ENCODE measurements at places on chromosomes 13 and 19.

DNA sequence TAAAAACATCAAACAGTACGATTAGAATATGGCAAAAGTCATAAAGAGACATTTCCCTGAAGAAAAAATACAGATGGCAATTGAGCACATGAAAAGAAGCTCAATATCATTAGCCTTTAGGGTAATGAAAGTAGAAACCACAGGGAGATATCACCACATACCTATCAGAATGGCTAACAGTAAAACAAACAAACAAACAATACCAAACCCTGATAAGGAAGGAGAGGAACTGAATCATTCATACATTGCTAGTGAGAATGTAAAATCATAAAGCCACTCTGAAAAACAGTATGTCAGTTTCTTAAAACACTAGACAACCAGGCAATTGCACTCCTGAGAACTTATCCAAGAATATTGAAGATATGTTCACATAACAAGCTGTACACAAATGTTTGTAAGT, 1342.5 kb upstream of the SLC10A2 start:
- DNase-seq, result no peak

DNA sequence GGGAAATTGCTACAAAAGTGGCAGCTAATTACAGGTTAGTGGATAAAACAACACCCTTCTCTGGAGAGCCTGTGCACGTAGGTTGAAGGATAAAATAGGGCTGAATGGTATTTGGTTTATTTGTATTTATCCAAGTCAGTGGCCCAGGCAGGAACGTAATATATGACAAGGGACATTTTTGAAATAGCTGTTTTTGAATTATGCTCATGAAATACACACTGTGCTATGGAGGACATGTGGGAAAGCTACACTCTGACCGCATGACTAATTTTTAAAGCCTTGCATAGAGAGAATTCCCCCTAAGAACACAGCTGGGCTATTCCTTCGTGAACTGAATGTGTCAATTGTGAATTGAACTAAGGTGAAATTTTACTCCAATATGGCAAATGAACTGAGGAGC, 292.1 kb upstream of the MAB21L1 start:
- peak; percentile 84 for DNase-seq

DNA sequence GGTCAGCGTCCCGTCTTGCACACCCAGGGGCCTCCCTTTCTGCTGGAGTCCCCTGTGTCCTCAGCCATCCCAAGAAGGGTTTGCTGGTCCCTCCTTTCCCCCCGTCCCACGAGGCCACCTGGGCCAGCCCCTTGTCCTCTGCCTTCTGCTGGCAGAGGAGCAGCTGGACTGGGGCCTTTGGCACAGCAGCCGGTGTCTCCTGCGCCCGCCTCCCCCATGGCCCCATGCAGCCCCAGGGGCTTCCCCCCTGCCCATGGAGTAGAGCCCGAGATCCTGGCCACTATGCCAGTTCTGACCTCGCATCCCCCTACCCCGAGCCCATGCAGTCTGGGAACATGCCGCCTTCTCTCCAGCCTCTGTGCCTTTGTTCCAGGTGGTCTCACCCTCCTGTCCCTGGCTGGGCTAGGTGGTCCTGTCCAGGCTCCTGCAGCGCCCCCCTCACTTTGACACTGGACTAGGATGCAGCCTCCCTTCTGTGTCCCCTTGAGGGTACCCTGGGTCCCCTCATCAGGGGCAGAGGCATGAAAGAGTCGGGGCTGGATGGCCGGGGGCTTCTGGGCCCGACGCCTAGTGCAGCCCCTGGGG, 5.7 kb upstream of the GARIN5A start:
- no peak for DNase-seq

DNA sequence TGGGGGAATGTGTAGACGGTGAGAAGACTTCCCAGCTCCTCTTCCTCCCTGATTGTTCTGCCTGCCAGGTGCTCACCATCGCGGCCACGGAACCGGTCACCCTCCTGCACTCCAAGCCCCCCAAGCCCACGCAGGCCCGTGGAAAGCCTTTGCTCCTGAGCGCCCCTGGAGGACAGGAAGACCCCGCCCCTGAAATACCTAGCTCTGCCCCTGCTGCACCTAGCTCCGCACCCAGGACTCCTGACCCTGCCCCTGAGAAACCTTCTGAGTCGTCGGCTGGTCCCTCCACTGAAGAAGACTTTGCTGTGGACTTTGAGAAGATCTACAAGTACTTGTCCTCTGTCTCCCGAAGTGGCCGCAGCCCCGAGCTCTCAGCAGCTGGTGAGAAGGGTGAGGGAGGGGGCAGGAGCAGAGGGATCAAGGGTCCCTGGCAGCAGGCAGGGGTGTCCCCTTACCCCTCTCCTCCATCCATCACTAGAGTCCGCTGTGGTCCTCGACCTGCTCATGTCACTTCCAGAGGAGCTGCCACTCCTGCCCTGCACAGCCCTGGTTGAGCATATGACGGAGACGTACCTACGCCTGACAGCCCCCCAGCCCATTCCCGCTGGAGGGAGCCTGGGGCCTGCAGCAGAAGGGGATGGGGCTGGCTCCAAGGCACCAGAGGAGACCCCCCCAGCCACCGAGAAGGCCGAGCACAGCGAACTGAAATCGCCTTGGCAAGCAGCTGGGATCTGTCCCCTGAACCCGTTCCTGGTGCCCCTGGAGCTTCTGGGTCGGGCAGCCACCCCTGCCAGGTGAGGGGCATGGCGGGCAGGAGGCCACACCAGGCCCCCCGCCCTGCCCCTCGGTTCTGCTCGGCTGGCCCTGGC, 2.1 kb downstream of the SNAPC2 start:
- no peak for DNase-seq

- no peak for DNase-seq
These were observed 30.7 kb downstream of the PBX4 start for GRCh38 chr19:19587771-19588170.

DNA sequence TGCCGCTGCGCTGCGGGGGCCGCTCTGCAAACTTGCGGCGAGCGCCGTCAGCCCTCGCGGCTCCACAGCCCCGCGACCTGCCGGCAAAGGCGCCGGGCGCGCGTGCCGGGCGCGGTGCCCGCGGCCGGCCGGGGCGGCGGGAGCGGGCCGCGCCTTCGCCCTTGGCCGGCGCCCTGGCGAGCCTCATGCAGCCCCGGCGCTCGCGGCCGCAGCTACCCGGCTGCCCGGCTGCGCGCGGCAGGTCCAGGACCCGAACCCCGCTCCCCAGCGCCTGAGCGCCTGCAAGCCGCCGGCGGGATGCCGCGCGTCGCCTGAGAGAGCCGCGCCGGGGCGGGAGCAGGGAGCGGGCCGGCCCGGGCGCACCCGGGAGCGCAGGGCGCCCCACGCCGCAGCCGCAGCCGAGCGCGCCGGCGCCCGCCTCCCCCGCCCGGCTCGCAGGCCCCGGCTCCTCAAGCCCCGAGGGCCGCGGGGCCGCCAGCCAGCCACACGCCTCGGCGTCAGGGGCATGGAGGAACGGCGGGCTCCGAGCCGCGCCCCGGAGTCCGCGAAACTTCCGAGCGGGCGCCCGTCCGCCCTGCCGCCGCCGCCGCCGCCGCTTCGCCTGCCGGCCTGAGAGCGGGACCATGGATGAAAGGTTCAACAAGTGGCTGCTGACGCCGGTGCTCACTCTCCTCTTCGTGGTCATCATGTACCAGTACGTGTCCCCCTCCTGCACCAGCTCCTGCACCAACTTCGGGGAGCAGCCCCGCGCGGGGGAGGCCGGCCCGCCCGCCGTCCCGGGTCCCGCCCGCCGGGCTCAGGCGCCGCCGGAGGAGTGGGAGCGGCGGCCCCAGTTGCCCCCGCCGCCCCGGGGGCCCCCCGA, 564 bp downstream of the HS6ST3 start:
- DNase-seq, result peak; percentile 20

DNA sequence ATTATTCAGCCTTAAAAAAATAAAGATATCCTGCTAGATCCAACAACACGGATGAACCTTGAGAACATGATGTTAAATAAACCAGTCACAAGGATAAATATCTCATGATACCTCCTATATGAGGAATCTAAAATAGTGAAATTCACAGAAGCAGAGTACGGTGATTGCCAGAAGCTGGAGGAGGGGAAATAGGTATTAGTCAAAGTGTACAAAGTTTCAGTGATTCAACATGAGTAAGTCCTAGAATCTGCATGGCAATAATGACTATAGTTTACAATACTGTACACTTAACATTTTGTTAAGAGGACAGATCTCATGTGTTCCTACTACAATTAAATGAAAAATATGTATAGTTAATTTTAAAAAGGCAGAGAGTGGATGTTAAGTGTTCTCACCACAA, 206.6 kb upstream of the SLC10A2 start:
- DNase-seq, result no peak

- DNase-seq, result no peak
These were observed 119.3 kb upstream of the GJB6 start for GRCh38 chr13:20351281-20352022.

DNA sequence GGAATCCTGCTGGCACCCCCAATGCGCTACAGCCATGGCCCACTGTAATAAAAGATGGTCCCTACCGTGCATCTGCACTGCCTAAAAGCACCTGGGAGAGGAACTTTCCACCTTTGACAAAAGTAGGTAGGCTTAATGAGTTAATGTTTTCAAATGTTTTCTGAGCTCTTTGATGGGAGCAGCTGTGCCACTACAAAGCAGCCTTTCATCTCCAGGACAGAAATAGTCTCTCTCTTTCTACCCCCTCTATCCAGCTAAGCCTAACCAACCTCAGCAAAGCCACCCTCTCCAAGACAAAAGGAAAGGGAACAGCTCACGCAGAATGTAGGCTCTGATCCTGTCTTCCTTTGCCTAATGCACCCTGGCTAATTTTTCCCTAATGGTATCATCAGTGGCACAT, 560.2 kb downstream of the UQCRFS1 start:
- DNase-seq, result no peak

DNA sequence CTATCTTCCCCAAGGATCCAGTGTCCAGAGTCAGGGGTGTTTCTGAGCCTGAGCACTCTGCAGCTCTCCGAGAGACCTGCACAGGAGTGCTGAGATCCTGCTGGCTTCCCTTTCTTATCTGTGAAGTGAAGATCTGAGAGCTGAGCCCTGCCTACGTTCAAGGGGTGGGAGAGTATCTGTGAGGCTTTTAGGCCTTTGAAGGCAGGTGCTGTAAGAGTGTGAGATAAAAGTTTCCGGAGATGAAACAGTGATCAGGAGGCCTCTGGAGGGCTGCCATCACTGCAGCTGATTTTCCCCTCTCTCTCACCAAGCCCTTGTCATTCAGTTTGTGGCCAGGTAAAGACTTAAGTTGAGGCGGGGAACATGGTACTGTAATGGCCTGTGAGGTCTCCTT, 83.1 kb downstream of the AKAP11 start:
- no peak for DNase-seq

GRCh38 chr13:41401366-41401765, 56.0 kb upstream of the RGCC start:
- no peak for DNase-seq

GRCh38 chr13:35477386-35477946, 977 bp upstream of the MAB21L1 start:
- DNase-seq, result no peak

DNA sequence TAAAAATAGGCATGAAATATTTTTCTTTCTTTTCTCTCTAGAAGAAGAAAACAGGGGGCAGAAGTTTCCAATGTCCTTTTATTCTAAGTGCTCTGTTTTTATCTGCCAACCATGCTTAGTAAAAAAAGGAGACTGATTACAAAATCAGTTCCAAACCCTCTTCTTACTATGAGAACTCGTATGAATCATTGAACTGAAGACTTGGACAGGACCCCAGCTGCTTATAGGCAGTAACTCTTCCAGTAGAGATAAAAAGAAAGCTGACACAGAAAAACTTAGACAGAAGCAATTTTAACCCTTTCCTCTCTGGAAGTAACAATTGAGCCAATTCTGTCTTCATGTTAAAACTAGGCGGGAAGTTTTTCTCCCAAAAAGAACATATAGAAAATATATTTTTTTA, 24.5 kb upstream of the FREM2 start:
- DNase-seq, result peak; percentile 77

DNA sequence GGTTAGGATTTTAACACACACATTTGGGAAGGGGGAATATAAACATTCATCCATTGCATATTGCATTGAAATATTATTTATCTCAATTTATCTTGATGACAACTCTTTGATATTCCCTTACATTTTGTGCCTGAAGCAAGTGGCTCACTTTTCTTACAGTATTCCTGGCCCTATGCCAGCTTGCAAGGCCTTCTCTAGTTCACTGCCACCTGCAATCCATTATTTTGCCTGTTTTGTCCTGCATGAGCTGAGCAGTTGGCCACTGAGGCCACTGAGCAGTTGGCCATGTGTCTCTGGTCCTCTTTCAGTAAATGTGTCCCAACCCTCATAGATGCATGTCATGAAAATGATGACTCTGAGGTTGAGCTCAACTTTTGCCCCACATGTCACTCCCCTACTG, 49.8 kb downstream of the CBY2 start:
- DNase-seq, result no peak

DNA sequence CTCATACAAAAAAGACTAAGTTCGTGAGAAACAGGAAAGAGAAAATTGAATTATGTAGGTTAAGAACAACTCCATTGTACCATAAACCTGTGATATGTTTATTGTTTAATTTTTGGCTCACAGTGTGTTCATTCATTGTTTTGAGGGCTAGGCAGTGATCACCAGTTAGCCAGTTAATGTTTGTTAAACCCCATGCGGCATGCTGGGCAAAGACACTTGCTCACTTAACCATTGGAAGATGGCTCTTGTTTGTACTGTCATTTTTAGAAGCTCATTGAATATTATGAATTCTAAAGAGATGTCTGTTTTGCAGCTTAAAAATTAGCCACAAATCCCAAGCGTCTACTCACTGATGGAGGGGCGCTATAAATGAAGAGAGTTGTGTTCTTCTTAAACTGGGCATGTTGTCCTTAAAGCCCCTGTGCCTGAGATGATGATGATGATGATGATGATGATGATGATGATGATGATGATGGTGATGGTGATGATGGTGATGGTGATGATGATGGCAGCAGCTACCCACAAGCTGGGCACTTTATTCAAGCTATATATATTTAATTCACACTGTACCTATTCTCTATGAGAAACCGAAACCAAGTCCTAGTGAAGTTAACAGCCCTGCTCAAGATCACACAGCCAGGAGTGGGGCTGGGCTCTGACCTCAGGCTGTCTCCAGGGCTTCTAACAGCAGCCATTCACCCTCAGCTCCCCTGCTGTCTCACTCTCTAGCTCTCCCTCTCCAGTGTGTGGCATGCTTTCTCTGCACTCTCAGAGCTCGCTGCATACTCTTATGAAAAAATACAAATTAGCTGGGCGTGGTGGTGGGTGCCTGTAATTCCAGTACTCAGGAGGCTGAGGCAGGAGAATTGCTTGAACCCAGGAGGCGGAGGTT, 169.1 kb downstream of the SHISA2 start:
- DNase-seq, result no peak

GRCh38 chr13:51585696-51586095, 1.4 kb downstream of the WDFY2 start:
- DNase-seq, result no peak

GRCh38 chr19:51822325-51822724, 27.4 kb downstream of the FPR3 start:
- peak; percentile 36 for DNase-seq

DNA sequence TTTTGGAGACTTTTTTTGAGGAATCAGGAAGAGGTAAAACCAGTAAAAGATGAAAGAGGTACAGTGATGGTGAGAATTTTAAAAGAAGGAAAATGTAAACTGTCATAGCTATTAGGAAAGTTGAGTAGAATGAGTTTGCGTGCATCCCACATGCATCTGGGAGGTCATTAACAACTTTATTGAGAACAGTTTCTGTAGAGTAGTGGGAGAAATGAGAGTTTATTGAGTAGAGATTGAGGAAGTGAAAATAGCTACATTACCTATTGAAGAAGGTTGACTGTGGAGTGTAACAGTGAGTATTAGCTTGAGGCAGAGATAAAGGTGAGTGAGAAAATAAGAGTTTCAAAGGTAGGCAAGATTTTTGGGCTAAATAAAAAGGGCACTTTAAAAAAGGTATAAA, 38.7 kb downstream of the BRCA2 start:
- no peak for DNase-seq

GRCh38 chr13:84137292-84137691, 255.0 kb upstream of the SLITRK1 start:
- peak; percentile 3 for DNase-seq
